ENCODE measurements at places on chromosomes 2 and 18.

DNA sequence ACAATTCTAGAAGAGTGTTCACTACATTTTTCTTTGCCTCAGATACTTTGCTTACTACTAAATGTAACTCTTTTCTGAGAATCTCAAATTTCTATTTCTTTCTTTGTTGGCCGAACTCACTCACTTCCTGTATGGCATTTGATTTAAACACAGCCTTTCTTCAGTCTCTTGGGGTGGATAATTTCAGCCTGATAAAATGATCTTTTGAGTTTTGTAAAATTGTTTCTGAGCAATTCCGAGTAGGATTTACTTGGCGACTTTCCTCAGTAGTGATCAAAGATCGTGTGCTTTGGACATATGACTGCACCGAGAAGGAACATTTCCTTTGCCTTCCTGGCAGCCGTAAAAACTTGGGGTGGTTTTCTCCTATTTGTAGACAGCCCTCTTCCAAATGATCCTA is 127.4 kb downstream of the DCDC2C start:
- no peak for DNase-seq

GRCh38 chr2:46167924-46168323 is 129.3 kb upstream of the EPAS1 start:
- DNase-seq = no peak

GRCh38 chr2:38666556-38666910 is 619 bp downstream of the GALM start:
- DNase-seq = peak; percentile 38

DNA sequence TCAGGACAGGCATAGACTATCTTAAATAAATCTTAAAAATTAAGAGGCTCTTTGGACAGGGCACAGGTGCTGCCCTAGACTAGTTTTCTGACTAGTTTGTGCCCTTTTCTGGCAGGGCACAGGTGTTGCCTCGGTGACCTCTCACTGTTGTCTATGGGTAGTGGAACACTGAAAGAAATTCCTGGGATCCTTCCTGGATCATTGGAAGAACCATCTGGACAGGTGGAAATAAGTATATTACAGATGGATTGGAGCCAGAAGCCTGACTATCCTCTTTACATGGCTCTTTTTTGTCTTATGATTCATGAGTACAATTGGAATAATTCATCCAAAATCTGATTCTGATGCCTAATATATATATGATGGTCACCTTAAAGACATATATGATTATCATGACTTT is 286.6 kb downstream of the RIT2 start:
- DNase-seq = no peak

DNA sequence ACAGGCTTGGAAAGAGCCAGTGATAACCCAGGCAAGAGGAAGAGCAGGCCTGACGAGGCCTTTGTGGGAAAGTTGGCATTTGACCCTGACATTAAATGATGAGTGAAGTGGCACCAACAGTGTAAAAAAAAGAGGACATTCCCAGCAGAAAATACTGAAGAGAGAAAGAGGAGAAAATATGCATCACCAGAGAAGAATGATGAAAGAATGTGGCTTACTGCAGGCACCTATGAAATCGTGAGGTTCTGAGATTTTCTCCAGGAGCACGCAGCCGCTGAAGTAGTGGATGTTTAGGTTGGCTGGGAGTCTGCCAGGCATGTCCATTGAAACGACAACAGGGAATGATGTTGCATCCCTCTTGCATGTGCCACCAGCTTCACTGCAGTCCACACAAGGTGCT is 13.8 kb downstream of the EHD3 start:
- no peak for DNase-seq

- no peak for DNase-seq
Observed at GRCh38 chr2:44964752-44965236, 23.3 kb downstream of the SIX3 start.

DNA sequence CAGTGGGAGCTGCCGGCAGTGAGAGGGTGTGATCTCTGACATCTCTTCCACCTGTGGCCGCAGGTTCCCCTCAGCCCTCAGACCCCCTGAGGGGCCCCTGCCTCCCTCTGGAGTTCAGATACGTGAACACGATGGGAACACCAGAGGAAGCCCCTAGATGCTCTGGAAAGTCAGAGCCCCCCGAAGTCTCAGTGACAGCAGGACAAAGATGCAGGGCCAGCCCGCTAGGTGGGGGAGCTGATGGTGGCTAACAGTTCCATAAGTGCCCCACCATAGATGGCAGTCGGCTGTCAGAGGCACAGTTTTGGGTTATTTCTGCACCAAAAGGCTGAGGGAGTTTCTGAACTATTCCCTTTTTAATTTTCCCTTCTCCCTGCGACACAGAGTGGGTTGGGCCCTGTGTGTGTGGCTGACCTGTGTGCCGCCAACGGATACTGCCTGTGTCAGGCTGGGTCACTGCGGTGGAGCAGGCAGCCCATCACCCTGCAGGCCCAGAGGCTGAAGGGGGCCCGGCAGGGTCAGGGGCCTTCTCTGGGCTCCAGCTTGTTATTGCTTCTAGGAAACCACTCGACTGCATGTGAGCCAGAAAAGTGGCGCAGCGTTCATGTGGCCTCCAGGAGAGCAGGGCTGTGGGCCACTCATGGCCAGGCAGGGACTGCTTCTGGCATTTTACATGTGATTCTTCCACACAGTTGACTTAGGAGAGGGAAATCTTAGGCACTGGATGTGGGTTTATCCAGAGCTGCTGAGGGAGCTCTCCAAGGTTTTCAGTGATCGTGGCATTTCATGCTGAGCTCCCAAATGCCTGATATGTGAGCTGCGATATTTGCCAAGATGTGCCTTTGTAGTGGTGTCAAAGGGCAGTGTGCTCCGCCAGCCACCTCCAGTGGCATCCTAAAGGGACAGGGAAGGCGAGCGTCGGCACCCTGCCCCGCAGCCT is 225.1 kb downstream of the SH3RF3 start:
- no peak for DNase-seq

Measured in stimulated activated naive CD4-positive, alpha-beta T cell (primary cell).